ENCODE measurements at places on chromosomes 2 and 18. TPM values are rescaled to one million over a fixed set of nuclear protein-coding genes. Genes with fewer than 3 reads are reported as not detected.

DNA sequence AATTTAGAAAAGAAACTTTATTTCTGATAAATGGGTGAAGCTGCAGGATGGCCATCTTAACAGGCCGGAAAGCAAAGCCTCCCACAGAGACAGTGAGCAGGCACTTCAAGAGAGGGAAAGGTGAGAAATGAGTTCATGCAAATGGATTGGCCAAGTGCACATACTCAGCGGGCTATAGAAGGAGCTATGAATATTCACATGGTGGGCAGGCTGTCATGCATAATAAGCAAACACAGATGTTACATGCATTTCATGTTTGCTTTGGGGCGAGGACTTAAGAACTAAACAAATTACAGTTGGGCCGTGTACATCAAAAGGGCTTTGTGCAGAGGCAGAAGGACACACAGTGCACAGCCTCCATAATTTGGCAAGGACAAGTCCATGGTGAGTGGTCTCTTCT lies 69.8 kb upstream of the MAL start:
- no peak for DNase-seq

- DNase-seq, result no peak
Measured at GRCh38 chr2:143608758-143609157, 479.5 kb downstream of the ARHGAP15 start.

Gene ASPRV1
- total RNA-seq, result 2.9 TPM

Gene C2orf78
- total RNA-seq, result not detected

Gene ANKRD62
- total RNA-seq, result 0.11 TPM

Gene DPP10
- 12.4 TPM for total RNA-seq

Measured in urinary bladder (tissue), 4 donors.